SW 1271 (cell line): ENCODE measurements at places on chromosomes 7 and 10.

- DNase-seq: no peak
Observed at GRCh38 chr7:46993396-46993795, 588.5 kb downstream of the TNS3 start.

DNA sequence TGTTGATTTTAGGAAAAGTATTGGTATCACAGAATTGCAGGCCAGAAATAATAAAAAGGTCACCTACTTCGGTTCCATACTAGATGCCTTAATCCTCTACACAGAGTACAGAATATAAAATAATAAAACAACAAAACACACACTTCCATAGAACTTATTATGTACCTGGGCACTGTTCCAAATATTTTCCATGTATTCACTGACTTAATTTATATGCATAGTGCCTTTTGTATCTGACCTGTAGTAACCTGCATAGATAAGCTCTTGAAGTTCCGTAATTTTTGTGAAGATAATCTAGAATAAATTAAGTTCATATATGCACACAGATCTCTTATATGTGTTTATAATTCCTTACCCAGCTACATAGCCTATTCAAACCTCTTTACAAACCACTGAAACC is 78.3 kb downstream of the RAPGEF5 start:
- DNase-seq: no peak

DNA sequence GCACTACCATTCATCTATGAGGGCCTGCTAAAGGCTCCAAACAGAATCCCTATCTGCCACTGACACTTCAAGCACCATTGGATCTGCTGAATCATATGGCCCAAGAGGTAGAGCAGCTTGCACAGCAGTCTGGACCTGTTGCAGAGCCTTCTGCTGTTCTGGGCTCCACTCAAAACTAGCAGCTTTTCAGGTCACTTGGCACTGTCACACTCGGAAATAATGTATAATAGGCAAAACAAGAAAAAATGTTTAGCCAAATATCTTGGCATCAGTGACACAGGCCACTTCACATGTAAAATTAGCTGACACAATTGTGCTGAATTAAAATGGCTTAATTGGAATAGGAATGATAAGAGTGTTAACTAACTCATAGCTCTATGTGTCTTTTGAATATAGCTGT is 1182.9 kb upstream of the LRRTM3 start:
- no peak for DNase-seq

DNA sequence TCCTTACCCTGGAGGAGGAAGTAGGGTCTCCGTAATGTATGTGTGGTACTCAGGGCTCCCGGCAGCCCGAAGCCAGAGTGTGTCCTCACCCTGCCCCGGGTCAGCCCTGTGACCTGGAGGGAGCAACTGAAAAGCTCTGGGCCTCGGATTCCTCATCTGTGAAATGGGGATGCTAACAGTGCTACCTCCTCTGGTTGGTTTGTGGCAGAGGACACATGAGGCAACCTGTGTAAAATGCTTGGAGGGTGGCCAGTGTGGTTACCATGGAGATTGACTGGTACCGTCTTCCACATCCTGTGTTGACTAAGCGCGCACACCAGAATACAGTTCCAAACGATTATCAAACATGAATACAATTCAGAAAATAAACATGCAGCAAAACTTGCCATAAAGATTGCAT is 163.8 kb upstream of the KLF6 start:
- DNase-seq: no peak

- DNase-seq: no peak
Observed at GRCh38 chr7:90111-91063, 102.0 kb upstream of the FAM20C start.

GRCh38 chr10:70786799-70787415 is 1.7 kb upstream of the TBATA start:
- DNase-seq: no peak

DNA sequence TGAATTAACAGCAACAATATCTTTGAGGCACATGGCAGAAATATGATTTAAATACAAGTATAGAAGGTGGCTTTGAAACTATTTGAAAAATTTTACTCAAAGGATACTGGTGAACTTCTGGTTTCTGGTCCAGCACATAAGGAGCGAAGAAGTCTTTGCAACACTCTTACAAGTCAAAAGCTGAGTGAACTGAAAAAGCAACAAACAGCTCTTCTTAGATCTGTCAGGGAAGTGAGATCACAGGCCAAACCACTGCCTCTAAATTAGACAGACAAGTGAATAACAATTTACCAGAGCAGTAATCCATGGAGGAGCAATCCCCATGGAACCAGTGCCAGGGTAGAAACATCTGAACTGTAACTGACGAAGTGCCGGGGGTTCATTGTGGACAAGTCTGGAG is 9.6 kb upstream of the VWC2 start:
- DNase-seq: no peak

DNA sequence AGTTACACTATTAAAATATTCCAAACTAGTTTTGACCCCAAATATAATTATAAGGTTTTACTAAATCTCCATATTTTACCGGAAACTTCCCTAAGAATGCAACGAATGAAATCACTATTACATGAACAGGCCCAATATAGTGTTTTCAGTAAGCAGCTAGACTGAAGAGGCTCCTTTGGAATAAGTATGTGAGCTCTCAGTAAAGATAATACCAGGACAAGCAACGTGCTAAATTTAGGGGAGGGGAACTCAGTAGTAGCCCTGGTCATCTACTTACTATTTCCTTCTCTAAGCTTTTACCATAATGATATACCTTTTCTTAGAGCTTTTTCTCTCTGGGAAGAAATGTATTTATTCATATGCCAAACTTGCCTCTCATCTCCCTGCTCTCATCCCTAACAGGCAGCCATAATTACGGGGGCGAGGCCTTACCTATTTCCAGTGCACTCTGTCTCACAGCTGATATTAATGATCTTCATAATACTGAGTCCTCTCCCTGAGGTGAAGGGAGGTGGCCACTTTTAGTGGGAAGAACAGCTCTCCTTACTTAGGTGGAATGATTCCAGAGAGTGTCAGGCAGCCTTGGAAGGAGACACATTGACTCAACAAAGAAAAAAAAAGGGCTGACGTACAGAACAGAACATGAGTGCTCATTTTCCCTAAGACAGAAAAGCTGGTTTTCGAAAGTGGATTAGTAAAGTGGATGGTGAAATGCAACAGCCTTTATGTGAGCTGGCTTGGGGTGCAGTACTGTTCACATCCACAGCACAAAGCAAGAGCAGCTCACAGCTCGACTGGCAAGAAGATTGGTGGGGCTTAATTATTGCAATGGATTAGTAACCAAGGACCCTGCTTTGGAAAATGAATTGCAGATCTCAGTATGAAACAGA is 165.4 kb downstream of the GLI3 start:
- DNase-seq: no peak
